ENCODE measurements at places on chromosomes 6 and 20. TPM values are rescaled to one million over a fixed set of nuclear protein-coding genes. Genes with fewer than 3 reads are reported as not detected.

CHRNA4 gene
- not detected for total RNA-seq

C20orf202 gene
- total RNA-seq = not detected

GHRH gene
- total RNA-seq = not detected

PNPLA1 gene
- total RNA-seq = not detected

PGC gene
- not detected for total RNA-seq

C6orf132 gene
- total RNA-seq = not detected

TINAG gene
- total RNA-seq = not detected

PGBD1 gene
- 13.4 TPM for total RNA-seq

WFDC10B gene
- not detected for total RNA-seq

LY6G6C gene
- not detected for total RNA-seq

TBX18 gene
- 35.1 TPM for total RNA-seq

SLC52A3 gene
- total RNA-seq = not detected

ZSCAN16 gene
- 1.2 TPM for total RNA-seq

DCBLD1 gene
- 59.1 TPM for total RNA-seq

CALHM6 gene
- not detected for total RNA-seq

TOX2 gene
- 6.2 TPM for total RNA-seq

C6orf58 gene
- total RNA-seq = not detected

Data from SJSA1 (cell line).